ENCODE measurements at places on chromosomes 16 and 17. TPM values are rescaled to one million over a fixed set of nuclear protein-coding genes. Genes with fewer than 3 reads are reported as not detected.

Gene TBC1D10B
- 25.0 TPM for polyA plus RNA-seq

Gene COG4
- 44.6 TPM for polyA plus RNA-seq

Gene C17orf107
- polyA plus RNA-seq = 0.75 TPM

Gene SLC5A11
- polyA plus RNA-seq = not detected

Gene SPATA32
- polyA plus RNA-seq = not detected

Gene CACNG5
- not detected for polyA plus RNA-seq

Gene TLCD2
- polyA plus RNA-seq = 2.8 TPM

Gene C1QL1
- polyA plus RNA-seq = 5.2 TPM

Gene PIK3R5
- 2.9 TPM for polyA plus RNA-seq

Gene CD7
- 2.1 TPM for polyA plus RNA-seq

Gene WNT9B
- not detected for polyA plus RNA-seq

Gene OR2C1
- not detected for polyA plus RNA-seq

Gene SP2
- polyA plus RNA-seq = 8.0 TPM

Gene CORO6
- polyA plus RNA-seq = 1.4 TPM

Gene TSNAXIP1
- 1.00 TPM for polyA plus RNA-seq

Gene DOK4
- 55.9 TPM for polyA plus RNA-seq

Gene BICDL2
- polyA plus RNA-seq = 29.0 TPM

Gene CDK12
- polyA plus RNA-seq = 5.1 TPM

Gene GSDMA
- not detected for polyA plus RNA-seq

Gene NQO1
- polyA plus RNA-seq = 310 TPM

Gene GAS2L2
- not detected for polyA plus RNA-seq

Gene PRMT7
- 28.6 TPM for polyA plus RNA-seq

Gene GNG13
- polyA plus RNA-seq = not detected

Gene TP53TG3
- not detected for polyA plus RNA-seq

Gene ALOX12
- polyA plus RNA-seq = 3.4 TPM

Gene TM4SF5
- 2.3 TPM for polyA plus RNA-seq

Gene GRAP
- polyA plus RNA-seq = 3.3 TPM

Gene KRTAP4-9
- not detected for polyA plus RNA-seq

Gene TEKT1
- polyA plus RNA-seq = not detected

Gene TRIM25
- 11.7 TPM for polyA plus RNA-seq

Gene FOXN1
- polyA plus RNA-seq = not detected

Gene CMTM2
- 0.50 TPM for polyA plus RNA-seq

Gene C16orf96
- polyA plus RNA-seq = not detected

Gene MED31
- 16.4 TPM for polyA plus RNA-seq

Gene ENO3
- polyA plus RNA-seq = 6.6 TPM

Gene HBA2
- 17.0 TPM for polyA plus RNA-seq

Gene GDPD3
- polyA plus RNA-seq = 4.6 TPM

All from stomach (tissue), 19 donors.